ENCODE measurements at places on chromosomes 13 and 19.

DNA sequence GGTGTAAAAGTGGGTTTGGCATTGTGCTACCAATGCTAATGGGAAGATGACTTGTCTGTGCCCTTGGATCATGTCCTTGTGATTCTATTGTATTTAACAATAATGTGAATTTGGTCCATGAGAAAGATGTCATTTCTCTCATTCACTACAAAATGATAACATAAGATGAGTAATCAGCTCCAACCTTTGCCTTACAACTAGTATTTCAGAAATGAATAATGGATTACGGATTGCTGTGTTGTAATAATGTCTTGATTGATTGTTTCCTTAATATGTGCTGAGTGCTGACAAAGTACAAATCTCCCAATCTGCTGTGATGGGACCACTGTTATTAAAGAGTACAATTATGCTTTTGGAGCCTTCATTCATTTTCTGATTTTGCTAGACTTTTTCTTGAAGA is 375.0 kb downstream of the PCDH9 start:
- DNase-seq = no peak

GRCh38 chr13:108760129-108760528 is 130.7 kb downstream of the MYO16 start:
- no peak for DNase-seq

GRCh38 chr13:79987323-79987722 is 353.6 kb downstream of the SPRY2 start:
- no peak for DNase-seq

- DNase-seq = no peak
Observed at GRCh38 chr19:17949956-17950309, 17.0 kb upstream of the KCNN1 start.

All from GM12892 (cell line).